Transverse colon (tissue), 4 donors: ENCODE measurements at places on chromosomes 3 and 15. TPM values are rescaled to one million over a fixed set of nuclear protein-coding genes. Genes with fewer than 3 reads are reported as not detected.

DNA sequence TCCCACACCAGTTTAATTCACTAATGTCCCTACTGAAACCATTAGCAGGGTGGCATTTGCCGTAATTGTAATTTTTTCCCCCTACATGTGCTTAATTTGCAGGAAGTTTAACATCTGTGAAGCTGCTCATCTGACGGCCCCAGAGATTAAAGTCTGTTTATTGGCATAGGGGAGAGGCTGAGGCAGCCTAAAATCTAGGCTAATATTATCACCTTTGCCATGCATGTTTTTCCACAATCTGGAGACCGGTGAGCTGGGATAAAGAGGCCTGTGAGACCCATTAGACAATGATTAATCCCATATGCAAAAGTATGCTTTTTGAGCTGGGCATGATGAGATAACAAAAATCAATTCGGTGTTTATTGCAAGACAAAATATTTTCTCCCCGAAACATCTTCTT is 561.2 kb upstream of the ALCAM start:
- no peak for DNase-seq

Gene TMEM212
- total RNA-seq: not detected

DNA sequence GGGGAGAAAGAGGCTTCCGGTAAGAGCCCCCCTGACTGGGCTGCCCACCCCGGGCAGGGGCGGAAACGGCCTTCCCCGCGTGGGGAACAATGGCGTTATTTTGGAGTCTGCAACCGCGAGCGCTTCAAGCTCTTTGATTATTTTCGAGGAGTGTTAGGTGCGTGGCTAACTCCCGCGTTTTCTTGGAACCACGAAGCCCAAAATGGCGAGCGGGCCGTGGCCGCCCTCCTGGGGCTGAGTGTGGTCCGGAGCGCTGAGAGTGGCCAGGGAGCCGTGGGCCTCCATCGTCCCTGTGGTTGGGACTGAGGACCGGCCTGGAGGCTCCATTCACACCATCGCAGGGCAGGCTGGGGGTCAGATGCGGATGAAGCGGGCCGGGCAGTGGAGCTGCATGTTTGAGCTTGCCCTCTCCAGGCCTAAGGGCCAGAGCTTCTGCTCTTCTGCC is 44.6 kb upstream of the POLG start:
- DNase-seq: no peak

GRCh38 chr3:42831321-42831713 is 22.1 kb downstream of the ACKR2 start:
- peak; percentile 84 for DNase-seq

DNA sequence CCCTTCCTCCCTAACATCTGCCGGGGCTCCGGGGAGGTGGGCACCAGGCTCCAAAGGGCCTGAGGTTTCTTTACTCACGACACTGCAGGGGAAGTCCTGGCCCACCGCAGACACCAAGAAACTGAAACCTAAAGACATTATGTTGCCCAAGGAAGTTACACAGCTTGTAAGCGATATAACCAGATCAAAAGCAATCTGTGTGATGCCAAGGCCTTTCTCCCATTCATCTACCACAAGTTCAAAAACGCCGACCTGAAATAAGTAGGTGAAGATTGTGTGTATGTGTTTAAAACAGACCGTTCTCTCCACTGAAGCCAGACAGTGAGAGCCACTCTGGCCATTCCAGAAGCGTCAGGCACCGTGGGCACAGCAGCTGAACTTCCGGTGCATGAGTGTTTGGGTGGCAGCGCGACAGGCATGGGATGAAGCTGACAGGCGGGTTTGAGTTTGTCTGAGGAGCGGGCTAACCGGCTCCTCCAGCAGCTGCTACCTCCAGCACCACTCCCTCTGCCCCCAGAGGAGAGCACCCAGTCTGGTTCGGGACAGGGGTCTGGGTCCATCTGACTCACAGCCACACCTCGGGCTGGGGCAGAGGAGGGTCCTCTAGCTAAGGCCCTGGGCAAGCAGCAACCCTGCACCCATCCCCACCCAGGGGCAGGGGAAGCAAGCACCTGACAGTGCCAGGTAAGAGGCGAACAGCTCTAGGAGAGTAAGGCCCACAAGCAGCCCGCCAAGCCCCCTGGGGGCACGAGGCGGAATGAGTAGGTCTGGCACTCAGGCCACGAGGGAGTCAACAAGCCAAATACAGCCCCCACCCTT is 1.3 kb downstream of the TNK2 start:
- DNase-seq: peak; percentile 65

DNA sequence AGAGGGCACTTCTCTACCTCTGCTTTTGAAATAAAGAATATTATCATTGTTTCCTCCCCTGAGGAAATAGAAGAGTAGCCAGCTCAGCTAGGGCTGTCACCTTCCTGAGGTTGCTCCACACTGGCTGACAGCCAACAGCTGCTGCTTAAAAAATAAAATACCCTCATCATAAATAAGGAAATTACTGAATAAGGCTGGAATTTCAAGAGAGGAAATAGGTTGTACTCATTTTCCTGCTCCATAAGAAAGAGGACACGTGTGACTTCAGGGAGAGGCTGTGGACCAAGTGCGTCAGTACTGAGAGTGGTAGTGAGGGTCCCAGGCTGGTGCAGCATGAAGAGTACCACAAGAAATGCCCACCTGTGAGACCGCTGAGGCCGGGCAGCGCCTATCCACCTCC is 8.1 kb upstream of the C2CD4B start:
- DNase-seq: no peak

GRCh38 chr3:107816107-107816506 is 274.7 kb downstream of the CD47 start:
- DNase-seq: no peak

DNA sequence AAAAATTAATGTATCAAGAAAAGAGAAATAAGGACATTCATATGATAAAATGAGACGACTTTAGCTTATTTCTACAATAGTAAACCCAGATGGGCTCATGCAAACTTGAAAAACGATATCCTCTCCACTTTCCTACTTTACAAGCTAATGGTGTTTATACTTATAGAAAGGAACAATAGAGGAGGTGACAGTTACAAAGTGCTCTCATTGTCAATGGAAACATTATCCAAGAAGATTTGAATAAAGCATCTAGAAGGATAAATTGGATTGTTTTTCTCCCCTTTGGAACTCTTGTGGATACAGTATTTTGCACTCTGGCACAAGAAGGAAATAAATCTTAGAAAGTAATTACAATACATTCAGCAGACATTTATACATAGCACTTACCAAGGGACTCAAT is 20.2 kb upstream of the CCDC66 start:
- no peak for DNase-seq

DNA sequence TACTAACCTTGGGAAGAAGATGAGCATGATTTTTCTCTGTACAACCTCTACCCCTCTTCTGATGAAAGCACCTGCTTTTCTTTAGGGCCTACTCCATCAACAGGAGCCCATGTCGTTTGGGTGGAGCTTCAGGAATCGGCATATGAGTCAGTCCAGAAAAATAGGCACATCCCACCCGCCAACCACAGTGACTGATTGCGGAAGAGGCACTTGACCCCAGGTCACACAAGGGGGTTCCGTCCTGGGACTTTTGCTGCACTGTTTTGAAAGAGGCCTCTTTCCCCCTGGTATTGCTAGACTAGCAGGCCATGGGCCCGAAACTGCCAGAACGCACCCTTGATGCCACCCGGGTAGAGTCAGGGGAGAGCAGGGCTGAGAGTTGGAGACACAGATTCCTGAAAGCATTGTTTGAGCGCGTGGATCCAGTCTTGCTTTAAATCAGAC is 19.3 kb upstream of the NRROS start:
- DNase-seq: peak; percentile 44

Gene ACAN
- not detected for total RNA-seq

Gene AAGAB
- 39.7 TPM for total RNA-seq

DNA sequence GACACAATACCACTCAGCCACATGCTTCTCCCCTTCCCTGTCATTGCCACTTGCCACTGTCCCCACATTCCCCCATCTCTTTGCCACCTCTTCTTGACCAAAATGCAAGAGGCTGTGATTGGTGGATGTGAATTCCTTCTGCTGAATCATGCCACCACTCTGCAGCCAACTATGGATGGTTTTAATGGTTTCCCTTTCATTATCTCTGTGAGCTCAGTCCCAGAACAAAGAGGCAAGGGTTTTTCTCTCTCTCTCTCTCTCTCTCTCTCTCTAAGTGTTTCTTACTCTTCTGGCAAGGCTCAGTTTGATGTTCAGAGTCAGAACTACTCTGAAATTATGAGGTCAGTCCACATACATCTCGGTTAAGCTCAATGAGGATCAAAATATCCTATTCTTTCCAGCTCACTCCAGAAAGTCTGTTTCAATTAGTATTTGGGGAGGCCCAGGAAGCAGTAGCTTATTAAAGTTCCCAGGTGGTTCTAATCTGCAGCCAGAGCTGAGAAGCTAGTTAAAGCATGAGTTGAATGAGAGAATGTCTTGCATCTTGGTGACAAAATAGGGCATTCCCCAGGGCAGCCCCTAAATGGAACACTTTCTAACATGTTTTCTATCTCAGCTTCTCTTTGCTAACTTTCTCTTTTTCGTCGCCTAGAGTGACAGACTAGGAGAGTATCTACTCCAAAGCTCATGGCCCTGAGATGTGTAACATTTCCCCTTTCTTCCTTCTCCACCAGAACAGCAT is 8.5 kb upstream of the ILDR1 start:
- no peak for DNase-seq

Gene KCNH8
- total RNA-seq: 1.1 TPM

DNA sequence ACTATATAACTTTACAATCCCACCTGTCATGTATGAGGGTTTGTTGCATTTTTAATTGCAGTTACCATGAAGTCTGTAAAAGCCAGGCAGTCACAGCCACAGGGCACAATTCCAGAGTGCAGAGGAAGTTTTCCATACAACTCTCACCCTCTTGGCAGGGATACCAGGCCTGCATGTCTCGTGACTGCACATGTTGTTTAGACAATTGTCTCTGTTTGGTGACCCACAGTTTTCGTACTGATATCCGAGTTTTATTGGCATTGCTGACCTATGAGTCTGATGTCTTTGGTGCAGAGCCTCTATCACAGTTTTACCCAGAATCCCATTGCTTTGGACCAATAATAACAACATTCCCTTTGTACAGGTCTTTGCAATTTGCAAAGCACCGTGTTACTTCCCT is 24.9 kb upstream of the MYZAP start:
- peak; percentile 82 for DNase-seq

GRCh38 chr3:146814601-146815315 is 209.6 kb upstream of the PLSCR5 start:
- no peak for DNase-seq

Gene TRPM1
- not detected for total RNA-seq

- DNase-seq: no peak
Measured at GRCh38 chr3:12394569-12395271, 89.6 kb upstream of the TSEN2 start.

DNA sequence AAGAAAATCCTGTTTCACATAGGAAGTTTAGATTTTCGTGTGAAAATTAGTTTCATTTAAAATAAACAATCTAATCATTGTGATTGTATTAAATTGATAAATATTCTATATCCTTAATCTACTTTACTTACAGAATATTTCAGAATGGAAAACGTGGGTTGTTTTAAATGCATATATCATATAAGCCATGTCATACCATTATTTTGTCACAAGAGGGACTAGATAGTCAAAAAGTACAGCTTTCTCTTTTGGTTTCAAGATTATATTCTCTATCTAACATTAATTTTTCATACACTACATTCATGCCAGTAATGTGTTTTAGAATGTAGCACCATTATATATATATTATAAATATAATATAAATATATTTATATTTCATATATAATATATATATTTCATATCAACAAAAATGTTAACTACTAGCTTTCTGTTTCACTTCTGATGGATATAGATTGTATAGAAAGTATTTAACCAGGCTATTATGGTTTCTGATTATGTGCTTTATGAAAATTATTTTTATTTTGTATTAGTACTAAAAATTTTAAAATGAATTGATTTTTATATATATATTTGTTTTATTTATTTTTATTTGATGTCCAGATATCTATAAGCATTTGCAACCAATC is 45.3 kb downstream of the OSTN start:
- DNase-seq: no peak

Gene FRMD4B
- total RNA-seq: 15.5 TPM

Gene WDR82
- 44.9 TPM for total RNA-seq

Gene SNX22
- not detected for total RNA-seq

Gene BUB1B
- total RNA-seq: 10.1 TPM

DNA sequence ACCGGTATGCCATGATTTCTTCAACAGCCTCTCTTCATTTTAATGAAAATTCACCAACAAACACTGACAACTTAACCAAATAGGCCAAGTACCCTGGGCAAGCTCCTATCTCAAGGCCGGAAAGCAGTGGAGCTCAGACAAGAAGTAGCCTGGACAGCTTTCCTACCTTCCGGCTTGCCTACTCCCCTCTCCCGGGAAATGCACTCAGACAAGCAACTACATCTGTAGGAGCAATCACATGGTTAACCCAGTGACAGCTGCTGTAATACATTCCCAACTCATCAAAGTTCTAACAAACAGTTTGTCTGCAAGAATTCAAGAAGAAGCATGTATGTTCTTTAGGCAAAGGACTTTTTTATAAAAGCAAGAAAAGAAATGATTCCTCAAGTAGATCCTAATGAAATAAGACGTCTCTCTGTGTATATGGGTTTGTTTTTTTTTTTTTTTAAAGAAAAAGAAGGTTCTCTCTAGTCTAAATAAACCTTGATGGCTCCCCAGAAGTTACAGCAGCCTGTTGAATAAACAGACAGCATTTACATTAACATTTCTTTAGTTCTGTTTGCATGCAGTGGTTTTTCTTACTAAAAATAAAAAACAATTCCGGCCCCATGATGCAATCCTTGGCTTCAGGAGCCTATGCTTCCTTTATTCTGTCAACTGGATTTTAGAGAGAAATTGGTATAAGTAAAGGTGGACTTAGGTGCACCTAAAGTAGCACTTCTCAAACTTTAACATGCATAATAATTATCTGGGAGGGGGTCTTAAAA is 278.7 kb downstream of the NEK10 start:
- no peak for DNase-seq

Gene PCLAF
- total RNA-seq: 4.0 TPM

DNA sequence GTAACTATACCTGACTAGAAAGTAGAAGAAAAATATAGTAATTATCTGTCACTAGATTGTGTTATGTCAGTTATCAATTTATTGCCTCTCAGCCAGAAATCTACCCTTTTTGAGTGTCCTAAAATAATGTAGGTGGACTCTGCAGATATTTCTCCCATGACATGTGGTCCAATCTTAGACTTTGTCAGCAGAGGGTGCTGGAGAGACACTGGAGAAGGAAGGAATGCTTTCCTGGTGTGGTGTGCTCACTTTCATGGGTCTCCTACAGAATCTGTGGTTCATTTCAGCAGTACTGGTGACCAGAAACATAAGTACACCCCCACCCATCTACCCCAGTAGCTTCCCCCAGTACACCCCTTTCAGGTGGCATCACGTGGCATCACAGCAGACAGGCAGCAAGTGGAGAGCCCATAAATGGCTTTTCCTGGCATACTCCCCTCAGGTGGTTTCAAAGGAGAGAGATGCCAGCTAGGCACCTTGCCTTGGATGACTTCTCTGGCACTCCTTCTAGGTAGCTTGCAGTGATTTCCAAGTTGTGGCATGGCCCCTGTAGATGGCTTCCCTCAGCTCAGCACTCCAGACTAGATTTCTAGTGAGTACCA is 114.7 kb downstream of the GADL1 start:
- no peak for DNase-seq

Gene SCAANT1
- total RNA-seq: not detected

- no peak for DNase-seq
Measured at GRCh38 chr3:158950178-158950901, 148.5 kb downstream of the MFSD1 start.
